Posterior cingulate gyrus (tissue), 11 donors: ENCODE measurements at places on chromosomes 3 and 15.

- no peak for DNase-seq
These were observed 112.2 kb upstream of the SLC6A11 start for GRCh38 chr3:10703875-10704274.

DNA sequence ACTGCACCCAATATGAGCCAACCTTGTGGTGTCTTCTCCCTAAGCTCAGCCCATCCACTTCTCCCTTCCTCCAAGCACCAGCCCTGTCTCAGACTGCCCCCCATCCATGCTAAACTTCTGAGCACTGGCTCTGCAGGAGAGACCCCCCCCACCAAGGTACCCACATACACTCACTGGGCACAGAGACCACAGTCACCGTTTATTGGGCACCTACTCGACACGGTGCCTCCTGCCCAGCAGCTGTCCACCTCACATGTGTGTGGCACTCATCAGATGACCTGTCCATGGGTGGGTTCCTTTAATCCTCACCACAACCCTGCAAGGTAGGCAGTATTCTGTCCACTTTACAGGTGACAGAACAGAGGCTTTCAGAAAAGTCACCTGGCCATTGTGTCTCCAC lies 22.3 kb upstream of the SFMBT1 start:
- no peak for DNase-seq

DNA sequence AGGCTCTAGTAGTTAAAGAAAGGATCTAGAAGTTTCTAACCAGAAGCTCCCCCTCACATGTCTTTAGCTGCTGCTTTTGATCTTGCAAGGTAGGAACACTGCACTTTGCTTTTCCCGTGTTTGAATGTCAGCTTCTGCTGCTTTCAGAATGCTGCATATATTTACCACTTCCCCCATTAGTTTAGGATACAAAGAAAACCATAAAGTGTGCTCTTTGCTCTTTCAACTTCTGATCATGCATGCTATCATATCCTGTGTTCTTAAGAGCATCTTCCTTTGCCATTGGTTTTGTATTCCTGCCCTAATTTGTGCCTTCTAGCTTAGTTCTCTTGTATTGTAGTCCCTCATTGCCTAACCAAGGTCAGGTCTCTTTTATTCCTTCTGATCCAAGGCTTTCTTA lies 43.3 kb downstream of the ZNF609 start:
- DNase-seq: no peak

DNA sequence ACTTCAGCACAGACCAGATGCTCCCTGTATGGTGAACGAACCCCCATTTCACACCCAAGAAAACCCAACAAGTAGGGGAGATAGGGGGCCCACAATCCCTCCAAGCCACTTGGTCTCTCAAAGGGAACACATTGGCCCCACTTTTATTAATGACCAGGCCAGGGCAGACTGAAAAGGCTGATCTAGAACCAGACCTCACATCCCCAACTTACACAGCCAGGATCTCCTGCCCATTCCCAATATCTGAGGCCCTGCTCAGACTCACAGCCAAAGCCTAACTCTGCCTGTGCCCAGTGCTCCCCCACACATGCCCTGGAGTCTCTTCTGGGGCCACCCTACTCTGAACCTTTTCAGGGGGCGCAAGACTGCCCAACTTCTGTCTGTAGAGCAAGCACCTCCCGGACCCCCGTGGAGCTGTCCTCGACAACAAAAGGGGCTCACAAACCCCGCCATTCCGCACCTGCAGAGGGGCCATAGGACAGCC lies 1.8 kb downstream of the PLXNB1 start:
- no peak for DNase-seq

DNA sequence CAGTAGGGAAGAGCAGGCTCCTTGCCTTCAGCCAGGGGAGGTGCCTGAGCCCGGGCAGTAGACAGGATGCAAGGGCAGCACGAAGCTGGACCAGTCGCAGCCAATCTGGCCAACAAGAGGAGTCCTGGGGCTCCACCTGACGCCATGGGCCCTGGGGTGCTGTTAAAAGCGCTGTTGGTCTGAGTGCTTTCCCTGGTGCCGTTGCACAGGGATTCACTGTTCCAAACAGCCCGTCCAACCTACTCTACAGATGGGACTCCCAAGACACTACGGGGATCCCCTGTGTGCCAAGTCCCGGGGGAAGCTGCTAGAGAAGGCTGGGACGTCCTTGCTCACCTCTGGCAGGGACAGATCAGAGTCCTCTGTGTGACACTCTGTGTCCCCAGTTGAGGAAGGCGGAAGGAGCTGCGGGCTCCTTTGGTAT lies 632 bp downstream of the CTSH start:
- DNase-seq: no peak

- DNase-seq: no peak
These were observed 239.2 kb upstream of the IL12A start for GRCh38 chr3:159749406-159749805.

DNA sequence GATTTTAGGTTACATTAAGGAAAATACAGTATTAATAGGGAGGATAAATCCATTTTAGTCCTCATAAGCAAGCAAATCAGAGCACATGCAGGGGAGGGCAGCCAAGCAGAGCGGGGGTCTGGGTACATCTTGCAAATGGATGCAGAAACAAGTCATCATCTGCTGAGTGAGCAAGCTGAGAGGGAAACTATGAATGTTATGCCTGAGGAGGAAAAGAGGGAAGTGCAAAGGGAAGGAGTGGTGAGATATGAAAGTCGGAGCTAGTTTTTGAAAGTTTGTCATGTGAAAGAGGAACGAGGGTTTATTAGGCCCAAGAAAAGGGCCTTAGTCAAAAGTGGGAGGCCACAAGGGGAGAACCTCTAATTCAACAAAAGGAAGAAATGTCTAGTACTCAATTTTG lies 15.4 kb downstream of the PTX3 start:
- DNase-seq: no peak

DNA sequence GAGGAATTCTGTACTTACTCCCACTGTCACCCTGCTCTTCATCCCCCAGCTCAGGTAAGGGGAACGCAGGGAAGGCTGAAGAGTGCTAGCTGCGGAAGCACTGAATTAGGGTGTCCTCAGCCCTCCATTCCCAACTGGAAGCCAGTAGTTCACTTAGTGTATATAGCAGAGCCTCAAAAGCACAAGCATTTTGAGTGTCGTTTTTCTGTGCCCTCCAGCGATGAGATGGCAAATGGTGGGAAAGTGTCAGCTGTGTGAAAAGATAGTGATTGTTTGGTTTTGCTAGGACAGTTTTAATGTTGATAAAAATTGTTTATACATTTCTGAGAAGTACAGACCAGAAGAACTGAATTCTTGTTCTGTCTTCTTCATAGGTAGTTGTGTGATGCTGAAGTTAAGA lies 10.8 kb downstream of the MRPS22 start:
- no peak for DNase-seq

DNA sequence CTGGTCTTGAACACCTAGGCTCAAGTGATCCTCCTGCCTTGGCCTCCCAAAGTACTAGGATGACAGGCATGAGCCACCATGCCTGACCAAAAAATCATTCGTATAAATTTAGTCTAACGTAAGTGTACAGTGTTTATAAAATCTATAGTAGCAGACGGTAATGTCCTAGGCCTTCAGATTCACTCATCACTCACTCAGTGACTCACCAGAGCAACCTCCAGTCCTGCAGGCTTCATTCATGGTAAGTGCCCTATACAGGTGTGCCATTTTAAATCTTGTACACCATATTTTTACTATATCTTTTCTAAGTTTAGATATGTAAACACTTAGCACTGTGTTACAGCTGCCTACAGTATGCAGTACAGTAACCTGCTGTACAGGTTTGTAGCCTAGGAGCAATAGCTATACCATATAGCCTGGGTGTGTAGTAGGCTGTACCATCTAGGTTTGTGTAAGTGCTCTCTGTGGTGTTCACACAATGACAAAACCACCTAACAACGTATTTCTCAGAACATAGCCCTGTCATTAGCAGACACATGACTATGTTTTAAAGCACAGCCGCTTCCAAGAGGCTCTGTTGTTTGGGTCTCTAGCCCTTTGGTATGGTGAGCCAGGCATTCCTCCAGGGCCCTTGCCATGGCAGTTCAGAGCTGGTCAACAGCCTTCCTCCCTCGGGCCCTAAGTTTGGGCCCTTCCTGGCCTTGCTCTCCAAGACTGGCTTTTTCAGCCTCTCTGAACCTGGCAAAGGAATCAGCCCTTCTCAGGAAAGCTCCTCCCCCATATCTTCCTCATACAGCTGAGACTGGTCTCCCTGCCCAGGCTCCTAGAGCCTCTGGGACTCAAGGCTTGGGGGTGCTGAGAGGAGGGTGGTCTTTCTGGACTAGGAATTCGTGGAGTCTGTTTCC lies 1.9 kb upstream of the CCDC9B start:
- DNase-seq: peak; percentile 3

- no peak for DNase-seq
These were observed 120.4 kb upstream of the TSPAN3 start for GRCh38 chr15:77191230-77191834.

GRCh38 chr3:58055314-58055713 lies 47.1 kb downstream of the FLNB start:
- no peak for DNase-seq

DNA sequence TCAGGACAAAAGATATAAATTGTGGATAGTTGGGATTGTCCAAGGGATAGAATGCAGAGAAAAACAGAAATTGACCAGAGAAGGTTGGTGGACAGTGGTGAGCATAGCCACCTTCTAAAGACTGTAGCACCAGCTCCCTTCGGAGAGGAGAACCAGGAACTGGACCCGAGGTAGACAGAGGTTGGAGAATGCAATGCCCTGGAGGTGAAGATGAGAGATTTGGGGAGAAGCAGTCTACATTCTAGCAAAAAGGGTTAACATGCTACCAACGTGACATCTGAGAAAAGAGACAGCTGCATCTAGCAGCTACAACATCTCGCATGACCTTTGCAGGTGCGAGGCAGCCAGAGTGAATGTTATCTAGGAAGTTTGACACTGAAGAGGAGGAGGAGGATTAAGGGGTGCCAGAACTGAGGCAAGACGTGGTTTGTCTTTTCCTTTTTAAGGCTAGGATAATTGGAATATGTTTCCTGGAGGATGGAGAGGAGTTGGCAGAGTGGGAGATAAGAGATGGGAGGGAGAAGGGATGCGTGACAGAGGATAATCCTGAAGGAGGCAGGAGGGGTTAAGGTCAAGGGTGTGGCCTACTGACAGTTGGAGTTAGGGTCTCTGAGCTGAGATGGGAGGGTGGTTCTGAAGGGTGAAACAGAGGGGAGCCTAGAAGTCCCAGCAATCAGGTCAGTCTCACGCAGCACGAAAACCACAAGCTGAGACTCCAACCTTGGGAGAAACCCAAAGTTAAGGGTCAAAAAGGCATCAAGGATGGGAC lies 103.7 kb upstream of the NR2E3 start:
- DNase-seq: no peak
